Natural killer cell (primary cell): ENCODE measurements at places on chromosomes 6 and 20. TPM values are rescaled to one million over a fixed set of nuclear protein-coding genes. Genes with fewer than 3 reads are reported as not detected.

TMC2 gene
- total RNA-seq = 0.94 TPM

TMEM151B gene
- not detected for total RNA-seq

DDO gene
- 0.50 TPM for total RNA-seq

MAPK13 gene
- total RNA-seq = 39.4 TPM

CLDN20 gene
- total RNA-seq = not detected

FOXC1 gene
- not detected for total RNA-seq

ZBTB2 gene
- 27.4 TPM for total RNA-seq

GRCh38 chr6:11712760-11713159, 65.8 kb downstream of the ADTRP start:
- no peak overlapping the region for H3K27ac ChIP-seq
- no peaks in the 10 kb centered on the region for H3K4me1 ChIP-seq
- no peak for DNase-seq
- H3K27me3 ChIP-seq = no peaks in the 10 kb centered on the region

GRCh38 chr6:106825156-106825555, 149.4 kb downstream of the CD24 start:
- H3K4me1 ChIP-seq = no peaks in the 10 kb centered on the region
- H3K4me3 ChIP-seq = no peak overlapping the region
- H3K36me3 ChIP-seq = no peaks in the 10 kb centered on the region
- DNase-seq = no peak

DNA sequence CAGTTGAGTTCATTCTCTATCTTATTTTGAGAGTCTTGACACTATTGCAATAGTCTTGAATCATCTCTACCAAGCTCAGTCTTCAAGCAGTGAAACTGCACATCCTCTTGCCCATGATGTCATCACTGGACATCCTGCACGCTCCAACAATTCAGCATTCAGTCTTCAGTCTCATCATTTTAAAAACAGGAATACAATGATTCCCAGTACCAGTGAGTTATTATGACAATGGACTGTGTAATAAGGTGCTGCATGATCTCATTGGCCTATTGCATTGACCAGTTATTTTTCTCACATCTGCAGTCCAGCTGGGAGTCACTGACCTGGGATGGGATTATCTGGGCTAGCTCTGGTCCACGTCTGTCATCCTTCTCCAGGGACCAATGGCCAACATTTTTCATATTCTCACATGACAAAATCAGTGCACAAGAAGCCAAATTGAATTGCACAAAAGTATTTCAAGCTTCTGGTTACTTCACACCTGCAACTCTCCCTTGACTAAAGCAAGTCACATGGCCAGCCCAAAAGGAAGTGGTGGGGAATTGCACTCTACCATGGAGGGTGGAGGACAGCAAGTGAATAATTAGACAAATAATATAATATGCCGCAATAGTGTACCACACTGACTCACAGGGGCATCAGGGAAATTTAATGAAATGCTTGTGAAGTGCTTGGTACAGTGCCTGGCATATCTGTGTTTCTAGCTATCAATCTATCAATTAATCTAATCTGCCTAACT, 6.4 kb upstream of the CST2 start:
- H3K27me3 ChIP-seq = no peaks in the 10 kb centered on the region
- no peak for DNase-seq
- no peak overlapping the region for H3K27ac ChIP-seq
- H3K4me3 ChIP-seq = no peak overlapping the region

DNA sequence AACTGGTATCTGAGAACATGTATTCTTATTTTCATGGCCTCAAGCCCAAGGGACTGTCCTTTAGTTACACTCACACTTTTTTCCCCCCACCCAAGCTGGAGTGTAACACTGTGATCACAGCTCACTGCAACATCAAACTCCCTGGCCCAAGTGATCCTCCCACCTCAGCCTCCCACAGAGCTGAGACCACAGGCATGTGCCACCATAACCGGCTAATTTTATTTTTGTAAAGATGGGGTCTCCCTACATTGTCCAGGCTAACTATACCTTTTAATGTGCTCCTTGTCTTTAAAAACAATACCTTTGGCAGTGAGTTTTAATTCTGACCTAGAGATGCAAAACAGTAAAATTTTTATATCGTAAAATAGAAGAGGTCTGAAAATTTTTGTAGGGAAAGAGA, 48.2 kb upstream of the FAM83C start:
- H3K36me3 ChIP-seq = peaks cover 11% of the 10 kb centered on the region
- DNase-seq = no peak
- H3K27ac ChIP-seq = no peak overlapping the region
- no peaks in the 10 kb centered on the region for H3K27me3 ChIP-seq
- H3K4me1 ChIP-seq = no peaks in the 10 kb centered on the region
- H3K4me3 ChIP-seq = no peak overlapping the region

DNA sequence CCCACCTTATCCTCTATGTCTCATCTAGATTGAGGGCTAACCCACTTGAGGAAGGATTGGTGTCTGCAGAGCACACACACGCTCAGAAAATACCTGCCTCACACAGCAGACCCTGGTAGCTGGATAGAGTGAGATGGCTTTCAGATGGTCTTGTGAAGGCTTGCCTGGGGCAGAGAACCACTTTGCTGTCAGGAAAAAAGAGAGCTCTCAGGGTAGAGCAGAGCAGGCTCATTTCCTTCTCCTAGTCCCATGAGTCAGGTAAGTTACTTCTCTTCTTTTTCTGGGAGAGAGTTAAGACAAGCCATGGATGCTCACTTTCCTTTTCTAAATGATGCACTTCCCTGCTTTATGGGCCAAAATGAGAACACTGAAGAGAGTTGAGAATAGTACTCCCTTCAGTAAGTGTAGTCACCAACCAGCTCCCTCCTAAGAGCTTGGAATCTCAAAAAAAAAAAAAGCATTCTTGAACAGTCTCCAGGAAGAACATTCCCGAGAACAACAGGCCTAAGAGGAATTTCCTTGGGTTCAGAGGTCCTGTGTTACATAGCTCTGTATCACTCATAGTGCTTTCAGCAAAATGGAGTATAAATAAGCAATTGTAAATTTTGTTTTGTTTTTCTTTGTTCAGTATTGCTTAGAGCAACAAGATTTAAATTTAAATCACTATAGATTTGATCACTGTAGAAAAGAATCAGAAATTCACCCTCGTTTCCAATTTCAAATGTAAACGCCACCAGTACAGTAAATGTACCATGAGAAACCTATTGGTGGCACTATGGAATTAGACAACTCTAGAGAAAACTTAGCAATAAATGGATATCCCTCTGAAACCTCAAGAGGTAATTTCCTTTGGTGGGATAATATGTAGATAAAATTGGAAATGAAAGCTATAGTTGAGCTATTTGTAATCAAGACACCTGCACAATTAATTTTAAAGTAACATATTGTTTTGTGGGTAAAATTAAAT, 530.3 kb downstream of the RFPL4B start:
- no peaks in the 10 kb centered on the region for H3K36me3 ChIP-seq
- no peak for DNase-seq
- no peaks in the 10 kb centered on the region for H3K4me1 ChIP-seq
- H3K27me3 ChIP-seq = no peaks in the 10 kb centered on the region
- H3K27ac ChIP-seq = no peak overlapping the region
- no peak overlapping the region for H3K4me3 ChIP-seq

DNA sequence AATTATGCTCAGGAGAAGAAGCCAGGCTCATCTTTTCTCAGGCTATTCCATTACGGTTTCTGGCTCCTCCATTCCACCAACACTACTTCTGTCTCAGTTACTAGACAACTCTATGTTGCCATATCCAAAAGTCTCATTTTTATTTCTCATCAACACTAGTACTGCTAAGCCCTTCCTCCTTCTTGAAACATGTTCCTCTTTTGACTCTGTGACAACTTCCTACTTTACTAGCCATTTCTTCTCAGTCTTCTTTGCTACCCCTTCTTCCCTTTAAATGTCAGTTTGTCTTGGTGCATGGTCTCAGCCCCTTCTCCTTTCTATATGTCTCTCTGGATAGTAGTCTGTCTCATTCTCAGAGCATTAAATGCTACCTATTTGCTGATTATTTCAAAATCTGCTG, 7.1 kb upstream of the ADGRG6 start:
- H3K27ac ChIP-seq = no peak overlapping the region
- no peaks in the 10 kb centered on the region for H3K4me1 ChIP-seq
- H3K27me3 ChIP-seq = no peaks in the 10 kb centered on the region
- no peak for DNase-seq

DNA sequence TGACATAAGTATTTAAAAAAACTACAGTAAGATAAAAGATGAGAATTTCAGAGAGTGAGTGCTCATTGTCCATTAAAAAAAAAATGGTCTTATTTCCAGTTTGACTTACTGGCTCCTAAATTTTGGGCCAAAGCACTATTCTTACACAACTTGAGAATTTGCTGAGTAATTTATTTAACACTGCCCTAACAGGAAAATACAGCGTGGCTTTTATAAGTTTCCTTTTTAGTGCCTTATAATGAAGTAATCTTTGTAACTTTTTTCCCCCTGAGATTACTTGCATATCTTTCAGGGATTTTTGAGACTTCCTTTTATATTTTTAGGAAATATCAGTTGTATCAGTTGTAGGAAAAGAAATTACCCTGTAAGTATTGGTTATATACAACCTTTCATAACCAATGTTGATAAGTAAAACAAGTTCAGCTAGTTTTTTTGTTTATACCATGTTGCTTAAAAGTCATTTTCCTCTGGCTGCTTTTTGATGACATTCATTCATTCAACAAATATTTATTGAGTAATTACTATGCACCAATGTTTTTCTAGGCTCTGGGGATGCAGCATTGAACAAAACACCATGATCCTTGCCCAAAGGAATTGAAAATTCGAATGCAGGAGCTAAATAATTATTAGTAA, 106.4 kb upstream of the SGK1 start:
- H3K36me3 ChIP-seq = no peaks in the 10 kb centered on the region
- H3K27me3 ChIP-seq = no peaks in the 10 kb centered on the region
- H3K4me3 ChIP-seq = no peak overlapping the region
- DNase-seq = no peak
- no peaks in the 10 kb centered on the region for H3K4me1 ChIP-seq

- H3K36me3 ChIP-seq = no peaks in the 10 kb centered on the region
- peaks cover 28% of the 10 kb centered on the region for H3K4me1 ChIP-seq
- H3K27ac ChIP-seq = no peak overlapping the region
- H3K4me3 ChIP-seq = no peak overlapping the region
These were observed 2.2 kb upstream of the ID1 start for GRCh38 chr20:31602779-31603441.

DNA sequence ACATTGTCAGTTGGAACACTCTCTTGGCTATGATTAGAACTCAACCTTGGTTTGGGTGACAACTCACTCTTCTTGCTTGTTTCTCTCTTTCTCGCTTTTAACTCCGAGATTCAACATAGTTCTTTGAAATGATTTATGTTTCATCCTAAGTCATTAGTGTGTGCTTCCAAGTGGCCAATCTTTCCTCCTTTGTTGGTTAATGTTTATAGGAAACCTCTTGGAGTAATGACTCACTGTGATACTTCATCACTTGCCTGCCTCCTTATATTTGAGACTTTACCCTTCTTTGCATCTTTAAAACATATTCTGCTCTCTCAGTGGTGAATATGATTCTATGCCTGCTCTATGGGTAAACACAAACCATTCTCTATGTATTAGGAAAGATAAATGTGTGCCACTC, 279.7 kb upstream of the FLRT3 start:
- H3K27ac ChIP-seq = no peak overlapping the region
- H3K36me3 ChIP-seq = no peaks in the 10 kb centered on the region
- no peaks in the 10 kb centered on the region for H3K27me3 ChIP-seq
- no peaks in the 10 kb centered on the region for H3K4me1 ChIP-seq

DNA sequence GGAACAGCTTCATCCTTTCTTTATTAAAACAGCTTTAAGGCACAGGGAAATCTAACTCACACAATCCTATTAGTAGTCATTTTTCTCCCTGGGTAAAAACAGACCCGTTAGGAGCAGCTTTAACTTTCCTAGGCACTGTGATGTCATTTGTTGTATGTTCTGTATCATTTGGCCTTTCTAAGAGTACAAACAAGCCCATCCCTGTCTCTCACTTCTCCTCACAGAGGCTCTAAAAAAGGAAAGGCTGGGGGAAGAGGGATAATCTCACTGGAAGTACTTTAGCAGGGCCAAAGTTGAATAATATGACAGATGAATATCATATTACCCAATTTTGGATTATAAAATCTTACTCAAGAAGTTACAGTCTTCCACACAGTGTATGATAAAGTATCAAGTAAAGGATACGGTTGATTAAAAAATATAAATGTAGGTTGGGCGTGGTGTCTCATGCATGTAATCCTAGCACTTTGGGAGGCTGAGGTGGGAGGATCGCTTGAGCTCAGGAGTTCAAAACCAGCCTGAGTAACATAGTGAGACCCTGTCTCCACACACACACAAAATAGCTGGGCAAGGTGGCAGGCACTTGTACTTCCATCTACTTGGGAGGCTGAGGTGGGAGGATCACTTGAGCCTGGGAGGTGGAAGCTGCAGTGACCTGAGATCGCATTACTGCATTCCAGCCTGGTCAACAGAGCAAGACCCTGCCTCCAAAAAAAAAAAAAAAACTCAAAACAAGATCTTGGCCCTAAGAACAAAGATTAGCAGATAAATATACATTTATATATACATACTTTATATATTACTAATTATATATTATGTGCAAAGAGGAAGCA, 7.9 kb downstream of the NUDT3 start:
- peaks cover 4% of the 10 kb centered on the region for H3K36me3 ChIP-seq
- no peaks in the 10 kb centered on the region for H3K27me3 ChIP-seq
- H3K27ac ChIP-seq = no peak overlapping the region

DNA sequence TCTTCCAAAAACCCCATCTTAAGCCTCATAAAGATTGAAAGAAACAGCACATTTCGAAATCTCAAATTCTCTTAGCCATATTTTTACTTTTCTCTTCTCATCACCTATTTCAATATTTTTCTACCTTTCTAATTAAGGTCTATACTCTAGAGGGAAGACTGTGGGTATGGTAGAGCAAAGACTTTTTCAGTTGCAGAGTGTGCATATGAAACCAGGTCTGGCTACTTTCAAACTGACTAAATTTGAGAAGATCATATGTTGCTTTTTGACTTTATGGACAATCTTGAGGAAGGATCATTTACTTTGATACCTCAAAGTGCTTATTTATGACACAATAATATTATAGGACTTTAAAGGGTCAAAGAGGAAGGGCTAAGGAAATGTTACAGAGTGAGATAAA, 20.7 kb downstream of the FILIP1 start:
- H3K4me3 ChIP-seq = no peak overlapping the region
- H3K27me3 ChIP-seq = no peaks in the 10 kb centered on the region
- H3K4me1 ChIP-seq = no peaks in the 10 kb centered on the region
- no peak for DNase-seq
